ENCODE measurements at places on chromosomes 7 and 10.

- no peak for DNase-seq
These were observed 9.9 kb downstream of the ST7 start for GRCh38 chr7:116963234-116963633.

DNA sequence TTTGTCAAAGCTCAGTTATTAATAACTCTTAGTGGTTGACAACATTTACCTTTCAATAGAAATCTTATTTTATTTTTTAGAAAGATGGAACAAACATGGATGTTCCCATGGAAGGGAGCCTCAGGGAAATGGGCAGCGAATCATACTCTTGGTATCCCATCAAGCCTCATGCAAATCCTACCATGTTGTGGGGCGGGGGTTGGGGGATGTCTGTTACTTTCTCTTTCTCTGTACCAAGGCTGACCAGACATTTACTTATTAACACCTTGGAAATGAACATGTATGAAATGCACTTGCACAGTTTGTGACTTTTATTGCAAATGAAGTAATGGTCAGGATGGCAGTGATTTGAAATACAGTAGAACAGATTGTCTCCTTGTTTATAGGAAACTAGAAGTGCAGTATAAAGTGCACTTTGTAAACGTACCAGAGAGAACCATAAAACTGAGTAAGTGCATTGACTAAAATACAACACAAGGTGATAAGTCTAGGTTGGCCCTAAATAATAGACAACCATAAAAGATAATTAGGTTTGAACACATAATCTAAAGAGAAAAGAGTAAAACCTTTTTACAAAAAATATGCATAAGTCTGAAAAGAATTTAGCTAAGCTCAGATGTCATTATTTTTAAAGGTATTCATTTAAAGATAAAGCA, 32.4 kb downstream of the SEMA3D start:
- DNase-seq = no peak

DNA sequence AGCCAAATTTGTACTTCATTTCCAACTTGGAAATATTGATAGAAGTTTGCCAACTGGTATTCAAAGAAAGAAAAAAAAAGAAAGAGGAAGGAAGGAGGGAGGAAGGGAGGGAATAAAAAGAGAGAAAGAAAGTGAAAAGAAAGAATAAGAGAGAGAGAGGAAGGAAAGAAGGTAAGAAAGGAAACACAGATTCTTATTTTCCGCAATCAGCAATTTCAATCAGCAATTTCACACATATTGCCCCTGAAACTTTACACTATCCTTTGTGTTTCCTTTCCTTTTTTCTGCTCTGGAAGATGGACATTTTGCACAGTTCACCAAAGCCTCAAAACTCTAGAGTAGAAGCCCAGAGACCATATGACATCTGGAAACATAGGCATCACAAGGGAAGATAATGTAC, 888.1 kb downstream of the REEP3 start:
- no peak for DNase-seq

GRCh38 chr7:11410656-11411644, 421.0 kb downstream of the THSD7A start:
- DNase-seq = no peak

- no peak for DNase-seq
These were observed 978.1 kb upstream of the CELF2 start for GRCh38 chr10:10039595-10039994.

DNA sequence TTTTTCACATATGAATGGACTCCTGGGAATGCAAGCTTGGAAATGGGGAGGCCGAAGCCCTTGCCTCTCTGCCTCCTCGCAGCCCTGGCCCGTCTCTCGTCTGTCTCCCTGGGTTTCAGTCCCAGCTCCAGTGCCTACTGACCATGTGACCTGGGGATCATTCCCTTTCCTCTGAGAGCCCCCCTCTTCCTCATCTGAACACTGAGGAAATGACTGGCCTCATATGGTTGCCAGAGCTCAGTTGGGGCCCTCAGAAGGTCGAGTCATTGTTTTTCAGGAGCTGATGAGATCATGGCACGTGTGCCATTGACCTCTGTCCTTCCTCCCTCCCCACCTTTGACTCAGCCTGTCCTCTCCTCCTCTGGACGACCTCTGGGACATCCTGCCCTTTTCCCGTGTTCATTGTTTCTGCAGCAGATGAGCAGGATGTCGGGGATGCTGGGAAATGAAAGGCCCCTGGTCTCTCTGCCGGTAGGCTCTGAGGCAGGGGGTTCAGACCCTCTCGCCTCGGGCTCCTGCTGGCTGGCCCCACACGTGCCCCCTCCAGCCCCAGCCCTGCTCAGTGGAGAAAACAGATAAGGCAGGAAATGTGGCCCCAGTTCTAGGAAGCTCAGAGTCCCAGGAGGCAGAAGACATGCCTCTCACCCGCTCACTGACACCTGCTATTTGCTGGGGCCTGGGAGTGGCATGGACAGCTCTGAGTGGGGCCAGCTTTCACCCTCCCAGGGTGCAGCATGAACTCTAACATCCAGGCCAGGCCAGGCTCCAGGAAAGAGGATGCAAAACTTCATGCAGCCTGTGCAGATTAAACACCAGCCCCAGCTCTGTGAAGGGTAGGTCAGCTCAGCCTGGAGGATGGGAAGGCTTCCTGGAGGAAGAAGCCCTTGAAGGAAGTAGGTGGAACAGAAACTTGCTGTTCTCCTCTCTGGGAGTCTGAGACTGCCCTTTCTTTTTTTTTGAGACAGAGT, 8.3 kb upstream of the PPP1R35 start:
- DNase-seq = no peak

DNA sequence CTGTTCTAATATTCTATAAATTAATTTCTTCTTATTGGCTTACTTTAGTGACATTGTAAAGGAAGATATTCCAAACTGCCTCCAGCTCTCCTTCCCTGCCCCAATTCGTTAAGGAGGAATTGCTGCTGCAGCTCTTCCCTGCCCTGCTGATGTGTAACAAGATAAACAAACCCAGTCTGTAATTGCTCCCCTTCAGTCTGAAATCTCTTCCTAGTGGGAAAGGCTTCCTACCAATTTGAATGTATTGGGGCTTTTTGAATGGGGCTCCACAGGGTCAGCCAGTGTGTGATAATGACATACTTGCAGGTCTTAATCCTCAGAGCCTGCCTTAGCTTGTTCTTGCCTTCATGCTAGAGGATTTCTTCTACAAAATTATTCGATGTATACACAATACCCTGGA, 849.9 kb upstream of the GHITM start:
- DNase-seq = no peak

DNA sequence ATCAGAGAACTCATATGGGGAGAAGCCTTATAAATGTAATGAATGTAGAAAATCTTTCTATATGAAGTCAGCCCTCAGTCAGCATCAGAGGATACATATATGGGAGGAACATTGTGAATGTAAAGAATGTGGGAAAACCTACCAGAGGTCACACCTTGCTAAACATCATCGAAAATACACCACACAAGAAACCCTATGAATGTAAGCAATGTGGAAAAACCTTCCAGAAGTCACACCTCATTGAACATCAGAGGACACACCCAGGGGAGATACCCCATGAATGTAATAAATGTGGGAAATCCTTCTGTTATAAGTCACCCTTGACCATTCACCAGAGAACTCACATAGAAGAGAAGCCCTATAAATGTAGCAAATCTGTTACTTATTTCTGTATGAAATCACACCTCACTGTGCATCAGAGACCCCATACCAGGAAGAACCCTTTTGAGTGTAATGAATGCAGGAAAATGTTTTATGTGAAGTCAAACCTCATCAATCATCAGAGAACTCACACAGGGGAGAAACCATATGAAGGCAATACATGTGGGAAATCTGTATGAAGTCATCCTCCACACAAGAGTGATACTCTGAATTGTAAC, 30.8 kb downstream of the ZNF12 start:
- no peak for DNase-seq

DNA sequence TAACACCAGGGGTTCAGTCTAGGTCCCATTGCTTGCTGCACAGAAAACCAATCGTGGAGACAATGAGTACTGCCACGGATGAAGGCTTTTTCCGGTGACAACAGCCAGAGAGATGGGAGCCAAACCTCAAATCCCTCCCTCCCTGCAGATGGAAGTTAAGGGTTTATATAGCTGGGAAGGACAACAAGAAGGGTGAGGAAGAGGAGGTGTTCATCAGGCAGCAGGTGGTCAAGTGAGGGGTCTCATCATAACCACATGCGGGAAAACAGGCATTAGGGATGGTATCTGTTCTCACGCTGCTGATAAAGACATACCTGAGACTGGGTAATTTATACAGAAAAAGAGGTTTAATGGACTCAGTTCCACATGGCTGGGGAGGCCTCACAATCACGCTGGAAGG, 91.3 kb downstream of the MKX start:
- DNase-seq = no peak

GRCh38 chr10:101246639-101247038, 17.4 kb upstream of the LBX1 start:
- DNase-seq = no peak

GRCh38 chr7:4531236-4531635, 150.9 kb upstream of the FOXK1 start:
- DNase-seq = no peak

GRCh38 chr7:134165252-134165651, 38.1 kb downstream of the LRGUK start:
- DNase-seq = no peak

- no peak for DNase-seq
These were observed 240.0 kb downstream of the SDHAF3 start for GRCh38 chr7:97357459-97357858.

DNA sequence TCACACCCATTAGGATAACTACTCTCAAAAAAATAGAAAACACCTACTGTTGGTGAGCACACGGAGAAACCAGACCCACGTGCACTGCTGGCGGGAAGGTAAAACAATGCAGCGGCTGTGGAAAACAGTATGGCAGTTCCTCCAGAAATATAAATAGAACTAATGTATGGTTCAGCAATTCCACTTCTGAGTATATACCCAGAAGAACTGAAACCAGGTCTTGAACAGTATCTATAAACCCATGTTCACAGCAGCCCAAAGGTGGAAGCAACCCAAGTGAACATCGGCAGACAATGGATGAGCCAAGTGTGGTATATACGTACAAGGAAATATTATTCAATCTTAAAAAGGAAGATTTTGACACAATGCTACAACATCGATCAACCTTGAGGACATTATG, 164.7 kb downstream of the ZMYND11 start:
- DNase-seq = no peak

- DNase-seq = no peak
These were observed 34.2 kb upstream of the ADRB1 start for GRCh38 chr10:114009281-114009996.

- DNase-seq = no peak
These were observed 4.7 kb upstream of the CREB5 start for GRCh38 chr7:28407651-28408050.

- DNase-seq = no peak
These were observed 295.7 kb upstream of the ZMIZ1 start for GRCh38 chr10:78772986-78773530.

DNA sequence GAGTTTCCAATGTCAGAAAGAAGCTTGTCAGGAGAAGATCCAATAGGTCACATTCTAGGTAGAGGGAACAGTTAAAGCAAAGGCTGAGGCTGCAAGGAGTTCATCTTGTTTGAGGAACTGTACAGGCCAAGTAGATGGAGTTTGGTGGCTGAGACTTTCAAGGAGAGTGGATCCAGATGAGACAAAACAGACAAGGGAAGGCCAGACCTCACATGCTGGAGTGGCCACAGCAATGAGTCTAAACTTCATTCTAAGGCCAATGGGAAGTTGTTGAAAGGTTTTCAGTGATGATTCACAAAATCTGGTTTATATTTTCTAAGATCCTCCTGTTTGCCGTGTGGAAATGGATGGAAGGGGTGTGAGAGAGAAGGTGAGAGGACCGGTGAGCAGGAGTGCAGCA, 40.0 kb downstream of the EPDR1 start:
- DNase-seq = no peak

DNA sequence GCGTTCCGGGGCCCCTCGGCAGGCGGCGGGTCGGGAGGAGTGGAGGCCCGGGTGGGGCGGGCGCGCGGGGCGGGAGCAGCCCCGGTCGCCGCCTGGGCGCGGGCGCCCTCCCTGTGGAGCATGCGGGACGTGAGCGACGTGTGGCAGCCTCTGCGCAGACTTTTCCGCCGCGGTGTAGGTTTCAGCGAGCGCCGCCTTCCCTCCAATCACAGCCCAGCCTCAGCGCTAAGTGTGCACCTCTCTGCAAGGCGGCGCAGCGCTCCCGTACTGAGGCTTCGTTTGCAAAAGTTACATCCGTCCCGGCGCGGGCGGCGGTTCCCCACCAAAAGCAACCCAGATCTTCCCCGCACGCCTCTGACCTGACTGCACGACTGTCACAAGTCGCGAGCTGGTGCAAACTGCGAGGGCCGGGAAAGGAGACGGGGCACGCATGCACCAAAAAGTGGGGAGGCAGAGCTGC, 1.2 kb upstream of the PFKFB3 start:
- peak; percentile 86 for DNase-seq

- no peak for DNase-seq
These were observed 371.7 kb downstream of the LRMDA start for GRCh38 chr10:75803121-75803520.

DNA sequence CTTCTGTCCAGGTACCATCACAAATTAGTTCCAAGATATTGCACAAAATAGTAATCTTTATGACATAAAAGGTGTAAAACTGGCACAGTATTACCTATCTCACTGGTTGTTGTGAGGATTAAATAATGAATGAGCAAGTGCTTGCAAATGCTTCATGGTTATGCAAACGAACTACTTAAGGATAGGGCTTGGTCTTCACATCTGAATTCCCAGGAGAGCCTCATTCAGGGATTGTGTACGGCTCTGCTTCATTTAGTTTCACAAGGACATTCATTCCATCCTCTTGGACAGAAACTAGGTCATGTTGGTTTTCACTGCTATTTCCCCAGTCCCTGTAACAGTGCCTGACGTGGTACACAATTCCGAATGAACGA, 12.1 kb downstream of the ABCA13 start:
- DNase-seq = no peak

DNA sequence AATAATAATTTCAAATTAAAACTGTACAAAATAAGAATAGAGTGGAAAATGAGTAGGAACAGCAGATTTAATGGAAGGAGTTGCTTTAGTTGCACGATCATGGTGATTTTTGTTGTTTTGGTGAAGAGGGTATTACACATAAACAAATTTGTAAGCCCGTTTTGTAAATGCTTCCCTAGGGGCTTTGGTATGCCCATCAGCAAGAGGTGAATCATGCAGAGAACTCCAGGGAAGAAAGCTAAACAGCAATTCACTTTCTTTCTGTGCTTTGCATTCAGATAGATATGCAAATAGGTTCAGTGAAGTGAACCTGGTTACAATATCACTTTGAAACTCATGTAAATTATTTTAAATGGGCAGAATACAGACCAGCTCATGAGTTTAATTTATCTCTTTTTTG, 422.2 kb upstream of the MTPN start:
- DNase-seq = no peak

DNA sequence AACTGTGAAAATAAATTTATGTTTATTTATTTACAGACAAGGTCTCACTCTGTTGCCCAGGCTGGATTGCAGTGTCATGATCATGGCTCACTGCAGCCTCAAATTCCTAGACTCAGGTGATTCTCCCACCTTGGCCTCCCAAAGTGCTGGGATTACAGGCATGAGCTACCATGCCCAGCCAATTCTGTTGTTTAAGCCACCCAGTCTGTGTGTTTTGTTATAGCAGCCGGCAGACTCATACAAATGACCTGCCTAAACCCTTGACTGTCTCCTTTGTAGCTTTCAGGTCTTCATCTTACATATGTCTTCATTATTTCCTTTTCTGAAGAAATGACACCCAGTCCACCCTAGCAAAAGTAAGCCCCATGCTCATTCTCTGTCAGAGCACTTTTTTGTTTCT, 43.8 kb upstream of the KMT2C start:
- DNase-seq = no peak

All from activated CD4-positive, alpha-beta T cell treated with anti-CD3 and anti-CD28 coated beads, Interleukin-2, amount 50 U/mL, for 1 hour (primary cell).